ENCODE measurements at places on chromosomes 16 and 17. TPM values are rescaled to one million over a fixed set of nuclear protein-coding genes. Genes with fewer than 3 reads are reported as not detected.
A peak's percentile ranks its signal among the peaks of the same experiment; 100 is the strongest.

DNA sequence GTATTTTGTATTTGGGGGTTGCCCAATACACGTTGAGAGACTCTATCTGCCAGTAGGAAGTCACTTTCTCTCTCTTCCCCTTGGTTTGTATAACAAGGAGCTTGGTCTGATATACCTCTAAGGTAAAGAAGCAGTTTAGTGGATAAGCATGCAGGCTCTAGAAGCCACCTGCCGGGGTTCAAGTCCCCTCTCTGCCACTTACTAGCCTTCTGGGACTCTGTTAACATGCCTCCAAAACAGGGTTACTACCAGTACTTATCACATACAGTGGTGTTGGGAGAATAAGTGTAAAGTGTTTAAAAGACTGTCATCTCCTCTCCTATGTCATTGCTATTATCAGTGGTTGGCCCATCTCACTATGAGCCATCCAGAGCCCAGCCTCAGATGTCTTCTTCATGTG is 156.1 kb upstream of the HS3ST3A1 start:
- no peak overlapping the region for H3K4me3 ChIP-seq
- H3K4me1 ChIP-seq, result peaks cover 15% of the 10 kb centered on the region
- no peaks in the 10 kb centered on the region for H3K27me3 ChIP-seq
- H3K27ac ChIP-seq, result no peak overlapping the region
- DNase-seq, result no peak
- no peaks in the 10 kb centered on the region for H3K36me3 ChIP-seq

The CDH5 gene
- total RNA-seq, result 0.14 TPM

DNA sequence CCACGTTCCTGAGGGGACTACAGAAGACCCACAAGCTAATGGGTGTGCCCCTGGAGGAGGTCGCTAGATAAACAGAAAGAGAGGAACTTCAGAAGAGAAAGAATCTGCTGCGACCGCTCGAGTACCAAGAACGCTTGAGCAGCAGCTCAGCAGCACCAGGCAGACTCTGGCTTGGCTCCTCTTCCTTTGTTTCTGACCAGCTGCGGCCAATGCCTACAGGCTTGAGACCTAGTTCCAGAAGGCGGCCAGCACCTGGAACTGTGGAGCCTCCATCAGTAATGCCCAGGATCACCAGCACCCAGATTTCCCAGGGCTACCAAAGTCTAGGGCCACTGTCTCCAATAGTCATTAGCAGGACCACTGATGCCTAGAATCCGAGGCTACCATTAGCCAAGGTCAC is 26.0 kb upstream of the GOSR2 start:
- no peaks in the 10 kb centered on the region for H3K36me3 ChIP-seq
- 0 out of 2 replicates have a peak, but pooled peaks cover 2% of the 10 kb centered on the region for H3K27me3 ChIP-seq
- H3K4me3 ChIP-seq, result no peak overlapping the region
- no peak for DNase-seq
- H3K27ac ChIP-seq, result no peak overlapping the region
- H3K4me1 ChIP-seq, result peaks cover 4% of the 10 kb centered on the region

The CACNG4 gene
- total RNA-seq, result 2.3 TPM

The CLEC18A gene
- total RNA-seq, result 0.46 TPM

The SLC12A4 gene
- 94.1 TPM for total RNA-seq

- H3K36me3 ChIP-seq, result no peaks in the 10 kb centered on the region
- no peak for DNase-seq
- peak overlapping the region; percentile 96 for H3K27ac ChIP-seq
- H3K27me3 ChIP-seq, result no peaks in the 10 kb centered on the region
- no peak overlapping the region for H3K4me3 ChIP-seq
- H3K4me1 ChIP-seq, result peaks cover 21% of the 10 kb centered on the region
These were observed 13.1 kb downstream of the ZC3H7A start for GRCh38 chr16:11784038-11784369.

The GNG13 gene
- total RNA-seq, result 0.34 TPM

The STH gene
- not detected for total RNA-seq

DNA sequence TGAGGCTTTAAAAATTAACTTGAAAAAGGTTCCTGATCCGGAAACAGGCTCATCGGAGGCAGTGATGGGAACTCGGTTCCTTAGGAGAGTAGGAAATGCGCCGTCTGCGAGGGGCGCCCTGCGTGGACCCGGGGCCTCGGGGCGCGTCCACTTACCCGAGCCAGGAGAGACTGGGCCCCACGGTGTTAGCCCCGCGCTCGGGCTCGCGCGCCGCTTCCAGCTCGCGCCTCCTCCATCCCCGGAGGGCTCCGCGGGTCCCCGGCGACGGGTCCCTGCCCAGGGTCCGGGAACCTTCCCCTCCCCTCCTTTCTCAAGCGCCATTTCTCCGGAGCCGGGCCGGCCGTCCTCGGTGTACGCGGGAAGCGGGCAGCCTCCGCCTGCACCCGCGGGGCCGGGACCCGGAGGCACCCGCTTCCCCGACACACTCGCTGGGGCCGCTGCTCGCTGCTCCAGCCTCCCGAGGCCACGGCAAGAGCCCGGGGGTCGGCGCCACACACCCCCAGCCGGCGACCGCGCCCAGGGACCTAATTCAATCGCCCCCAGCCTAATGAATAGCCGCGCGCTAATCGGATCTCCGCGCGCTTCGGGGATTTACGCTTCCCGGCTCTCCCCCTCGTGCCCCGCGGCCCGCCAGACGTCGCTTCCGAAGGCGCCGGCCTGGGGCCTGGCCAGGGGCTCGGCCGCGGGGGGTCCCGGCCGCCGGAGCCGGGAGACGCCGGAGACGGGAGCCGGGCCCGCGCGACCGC is 2.2 kb upstream of the BAHCC1 start:
- no peaks in the 10 kb centered on the region for H3K36me3 ChIP-seq
- peaks cover 74% of the 10 kb centered on the region for H3K27me3 ChIP-seq
- no peak overlapping the region for H3K27ac ChIP-seq

- H3K27ac ChIP-seq, result peak overlapping the region; percentile 98
- no peaks in the 10 kb centered on the region for H3K27me3 ChIP-seq
- H3K4me3 ChIP-seq, result peak overlapping the region; percentile 92
- H3K36me3 ChIP-seq, result no peaks in the 10 kb centered on the region
- peaks cover 10% of the 10 kb centered on the region for H3K4me1 ChIP-seq
These were observed 858 bp upstream of the TELO2 start for GRCh38 chr16:1492082-1492922.

DNA sequence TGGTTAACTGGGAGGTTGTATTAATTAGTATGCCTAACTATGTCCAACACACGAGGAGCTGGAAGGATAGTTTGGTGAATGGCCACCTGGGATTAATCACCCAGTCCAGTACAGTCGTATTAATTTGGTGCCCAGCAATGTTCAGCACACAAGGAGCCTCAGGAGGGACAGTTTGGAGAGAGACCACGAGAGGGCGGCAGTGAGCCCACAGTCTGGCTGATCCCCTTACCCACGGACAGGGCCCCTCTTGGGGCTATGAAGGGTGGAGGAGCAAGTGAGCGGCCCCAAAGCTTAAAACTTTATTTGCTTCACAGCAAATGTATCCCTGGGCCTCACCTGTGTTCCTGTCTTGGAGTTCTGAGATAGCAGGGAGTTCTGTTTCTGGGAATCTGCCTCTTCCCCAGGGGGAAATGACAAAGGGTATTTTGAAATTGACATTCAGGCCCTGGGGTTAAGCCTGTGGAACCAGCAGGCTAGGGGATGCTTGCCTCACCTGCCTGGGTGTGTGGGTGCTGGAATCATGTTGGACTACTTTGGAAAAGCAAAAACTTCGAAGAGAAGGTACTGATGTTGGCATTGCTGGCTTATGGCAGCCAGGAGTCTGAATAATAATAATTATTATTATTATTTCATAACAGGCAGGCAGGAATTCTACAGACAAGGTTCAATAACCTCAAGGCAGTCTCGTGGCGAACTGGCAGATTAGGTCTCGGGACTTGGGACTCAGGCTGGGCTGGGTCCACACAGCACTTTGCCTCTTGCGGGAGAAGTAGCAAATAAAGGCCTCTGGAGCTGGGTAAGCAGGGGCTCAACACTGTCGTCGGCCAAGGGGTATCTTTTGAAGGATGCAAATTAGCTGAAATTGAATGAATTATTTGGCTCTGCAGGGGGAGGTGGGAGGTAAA is 227.6 kb upstream of the ASIC2 start:
- H3K36me3 ChIP-seq, result no peaks in the 10 kb centered on the region
- no peak overlapping the region for H3K27ac ChIP-seq
- H3K27me3 ChIP-seq, result no peaks in the 10 kb centered on the region
- peaks cover 2% of the 10 kb centered on the region for H3K4me1 ChIP-seq
- peak; percentile 85 for DNase-seq
- no peak overlapping the region for H3K4me3 ChIP-seq

The SKAP1 gene
- total RNA-seq, result 0.30 TPM

- DNase-seq, result no peak
- no peaks in the 10 kb centered on the region for H3K4me1 ChIP-seq
- H3K27ac ChIP-seq, result no peak overlapping the region
- H3K4me3 ChIP-seq, result no peak overlapping the region
- H3K36me3 ChIP-seq, result no peaks in the 10 kb centered on the region
These were observed 30.4 kb downstream of the ENGASE start for GRCh38 chr17:79104898-79105600.

The HSD11B2 gene
- total RNA-seq, result 33.4 TPM

The TSPAN10 gene
- total RNA-seq, result 1.5 TPM

The FOXL1 gene
- 0.34 TPM for total RNA-seq

The CCL5 gene
- total RNA-seq, result 0.17 TPM

GRCh38 chr17:73814075-73814474 is 169.8 kb upstream of the SDK2 start:
- H3K4me3 ChIP-seq, result no peak overlapping the region
- H3K27ac ChIP-seq, result no peak overlapping the region
- peaks cover 11% of the 10 kb centered on the region for H3K36me3 ChIP-seq

GRCh38 chr17:29179232-29180033 is 765 bp downstream of the MYO18A start:
- peak overlapping the region; percentile 93 for H3K27ac ChIP-seq
- H3K4me3 ChIP-seq, result peak overlapping the region; percentile 81
- peaks cover 32% of the 10 kb centered on the region for H3K4me1 ChIP-seq

The TNFSF13 gene
- 2.9 TPM for total RNA-seq

GRCh38 chr16:57283214-57283958 is 1.1 kb downstream of the PLLP start:
- peak overlapping the region; percentile 84 for H3K4me3 ChIP-seq
- peaks cover 44% of the 10 kb centered on the region for H3K27me3 ChIP-seq
- no peaks in the 10 kb centered on the region for H3K36me3 ChIP-seq
- DNase-seq, result peak; percentile 42

DNA sequence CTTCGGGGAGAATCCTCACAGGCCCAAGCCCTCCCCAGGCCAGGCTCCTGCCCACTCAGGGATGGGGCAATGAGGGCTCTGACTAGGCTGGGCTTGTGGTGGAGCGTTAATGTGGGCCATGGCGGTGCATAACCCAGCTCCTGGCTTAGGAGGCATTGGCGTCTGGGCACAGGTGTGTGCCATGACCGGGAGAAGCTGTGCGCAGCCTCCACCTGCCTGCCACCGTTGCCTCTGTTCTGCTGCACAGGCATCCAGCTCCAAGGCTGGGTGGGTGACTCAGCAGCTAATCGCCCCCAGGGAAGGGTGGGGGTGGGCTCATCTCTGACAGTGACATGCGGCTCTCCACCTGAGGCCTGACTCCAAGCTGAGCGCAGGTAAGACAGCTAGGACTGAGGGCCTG is 3.5 kb upstream of the ARHGAP27 start:
- no peak overlapping the region for H3K4me3 ChIP-seq
- H3K4me1 ChIP-seq, result peaks cover 23% of the 10 kb centered on the region
- no peak for DNase-seq
- H3K27ac ChIP-seq, result no peak overlapping the region
- no peaks in the 10 kb centered on the region for H3K36me3 ChIP-seq

The PDILT gene
- total RNA-seq, result not detected

The DUSP14 gene
- total RNA-seq, result 22.4 TPM

GRCh38 chr16:67419502-67419901 is 3.2 kb upstream of the ZDHHC1 start:
- H3K27ac ChIP-seq, result no peak overlapping the region
- no peaks in the 10 kb centered on the region for H3K36me3 ChIP-seq
- peaks cover 16% of the 10 kb centered on the region for H3K27me3 ChIP-seq
- DNase-seq, result no peak
- peaks cover 53% of the 10 kb centered on the region for H3K4me1 ChIP-seq
- no peak overlapping the region for H3K4me3 ChIP-seq

GRCh38 chr17:4759776-4760236 is 11.9 kb upstream of the TM4SF5 start:
- no peaks in the 10 kb centered on the region for H3K36me3 ChIP-seq
- DNase-seq, result no peak
- H3K4me1 ChIP-seq, result no peaks in the 10 kb centered on the region
- no peak overlapping the region for H3K27ac ChIP-seq

DNA sequence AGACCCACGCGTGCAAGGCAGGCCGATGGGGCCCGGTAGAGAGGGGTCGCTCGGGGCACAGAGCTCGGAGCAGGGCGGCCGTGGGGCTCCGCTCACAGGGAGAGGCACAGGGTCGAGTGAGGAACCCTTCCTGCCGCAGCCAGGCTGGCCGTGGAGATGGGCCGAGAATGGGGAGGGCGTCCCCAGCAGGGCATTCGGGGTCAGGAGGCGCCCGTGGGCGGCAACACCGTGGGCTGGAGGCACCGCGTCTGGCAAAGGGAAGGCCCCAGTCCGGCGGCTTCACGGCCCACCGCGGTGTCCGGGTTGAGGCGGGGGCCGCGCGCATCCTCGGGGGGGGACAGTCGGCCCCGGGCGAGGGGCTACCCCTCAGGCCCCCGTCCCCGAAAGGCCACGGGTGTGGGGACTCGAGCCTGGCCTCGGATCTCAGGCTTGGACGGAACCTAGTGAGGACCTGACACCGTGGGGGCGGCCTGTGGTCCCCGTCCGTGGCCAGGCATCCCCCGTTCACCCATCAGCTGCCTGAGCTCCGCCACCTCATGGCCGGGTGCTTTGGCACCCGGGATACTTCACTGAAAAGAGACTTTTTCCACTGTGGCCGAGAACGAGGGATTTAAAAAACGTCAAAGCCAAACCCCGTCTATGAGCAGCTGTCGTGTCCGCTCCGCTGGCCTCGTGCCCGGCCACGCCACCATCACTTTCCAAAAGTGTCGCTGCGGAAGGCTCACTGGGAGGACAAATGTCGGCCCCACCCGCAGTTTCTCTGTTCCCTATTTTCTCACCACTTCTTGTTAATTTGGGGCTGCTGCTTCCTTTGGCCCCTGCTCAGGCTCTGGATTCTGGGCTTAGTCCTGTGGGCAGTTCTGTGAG is 73.6 kb downstream of the METRNL start:
- DNase-seq, result no peak
- no peak overlapping the region for H3K4me3 ChIP-seq
- no peak overlapping the region for H3K27ac ChIP-seq
- H3K27me3 ChIP-seq, result no peaks in the 10 kb centered on the region

- H3K27ac ChIP-seq, result no peak overlapping the region
- no peak overlapping the region for H3K4me3 ChIP-seq
- no peak for DNase-seq
- no peaks in the 10 kb centered on the region for H3K27me3 ChIP-seq
These were observed 20.1 kb downstream of the HMOX2 start for GRCh38 chr16:4496305-4496704.

The SNAI3 gene
- 9.1 TPM for total RNA-seq

The MYH13 gene
- not detected for total RNA-seq

The VPS25 gene
- 101 TPM for total RNA-seq

- peaks cover 10% of the 10 kb centered on the region for H3K36me3 ChIP-seq
- DNase-seq, result no peak
- H3K4me1 ChIP-seq, result peaks cover 36% of the 10 kb centered on the region
- H3K27me3 ChIP-seq, result no peaks in the 10 kb centered on the region
- peak overlapping the region; percentile 85 for H3K27ac ChIP-seq
These were observed 2.9 kb upstream of the SIRT7 start for GRCh38 chr17:81920612-81921536.
